ENCODE measurements at places on chromosomes 2 and 18.

DNA sequence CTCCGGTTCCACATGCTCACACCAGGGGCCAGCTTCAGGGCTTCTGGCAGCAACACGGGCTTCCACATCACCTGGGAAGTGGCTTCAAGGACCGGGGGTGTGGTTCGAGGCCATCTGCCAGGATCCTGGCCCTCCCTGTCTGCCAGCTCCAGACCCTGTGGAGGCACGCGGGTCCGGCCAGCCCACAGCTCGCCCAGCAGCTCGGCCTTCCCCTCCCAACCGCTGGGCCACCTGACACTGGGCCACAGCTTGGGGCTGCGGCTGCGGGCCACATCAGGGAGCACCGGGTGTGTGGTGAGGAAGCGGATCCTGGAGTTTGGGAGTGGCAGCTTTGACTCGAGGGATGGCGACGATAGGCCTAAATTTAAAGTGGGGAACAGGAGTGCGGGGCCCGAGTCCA is 7.0 kb downstream of the C2orf81 start:
- no peak for DNase-seq

DNA sequence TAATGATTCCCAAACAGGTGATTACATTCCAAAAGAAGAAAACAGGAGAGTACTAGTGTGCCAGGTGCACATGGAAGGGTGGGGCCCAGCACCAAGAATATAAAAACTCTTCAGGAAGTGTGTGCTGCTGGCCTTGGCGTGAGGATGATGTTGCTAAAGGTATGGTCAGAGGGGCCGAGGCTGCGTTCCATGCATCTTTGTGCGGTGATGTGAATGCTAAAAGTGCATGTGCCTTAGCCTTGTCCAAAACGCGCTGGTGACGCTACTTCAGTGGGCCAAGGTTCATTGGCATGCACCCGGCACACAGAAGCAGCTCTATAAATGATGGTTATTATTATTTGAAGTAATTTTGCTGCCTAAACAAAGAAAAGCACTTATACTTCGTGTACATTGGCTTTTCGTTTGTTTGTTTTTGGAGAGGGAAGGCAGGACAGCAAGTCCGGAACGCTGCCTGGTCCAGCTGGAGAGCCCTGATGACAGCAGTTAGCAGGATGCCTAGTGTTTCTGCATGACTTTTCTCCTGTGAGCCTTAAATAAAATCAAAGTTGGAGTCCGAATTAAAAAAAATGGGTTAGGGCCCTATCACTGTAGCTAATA is 2.9 kb downstream of the ALKAL2 start:
- DNase-seq: no peak

DNA sequence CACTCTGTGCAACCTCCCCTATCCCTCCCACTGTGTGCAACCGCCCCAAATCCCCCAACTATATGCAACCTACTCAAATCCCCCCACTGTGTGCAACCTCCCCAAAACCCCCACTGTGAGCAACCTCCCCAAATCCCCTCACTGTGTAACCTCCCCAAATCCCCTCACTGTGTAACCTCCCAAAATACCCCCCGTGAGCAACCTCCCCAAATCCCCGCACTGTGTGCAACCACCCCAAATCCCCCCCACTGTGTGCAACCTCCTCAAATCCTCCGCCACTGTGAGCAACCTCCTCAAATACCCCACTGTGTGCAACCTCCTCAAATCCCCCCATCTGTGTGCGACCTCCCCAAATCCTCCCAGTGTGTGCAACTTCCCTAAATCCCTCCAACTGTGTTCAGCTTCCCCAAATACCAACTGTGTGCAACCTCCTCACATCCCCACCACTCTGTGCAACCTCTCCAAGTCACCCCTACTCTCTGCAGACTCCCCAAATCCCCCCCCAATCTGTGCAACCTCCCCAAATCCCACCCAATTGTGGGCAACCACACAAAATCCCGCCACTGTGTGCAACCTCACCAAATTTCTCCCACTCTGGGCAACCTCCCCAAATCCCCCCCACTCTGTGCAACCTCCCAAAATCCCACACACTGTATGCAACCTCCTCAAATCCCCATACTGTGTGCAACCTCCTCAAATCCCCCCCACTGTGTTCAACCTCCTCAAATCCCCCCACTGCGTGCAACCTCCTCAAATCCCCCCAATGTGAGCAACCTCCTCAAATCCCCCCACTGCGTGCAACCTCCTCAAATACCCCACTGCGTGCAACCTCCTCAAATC is 114.1 kb downstream of the TPO start:
- DNase-seq: no peak

GRCh38 chr18:79380816-79381806 is 14.6 kb upstream of the NFATC1 start:
- DNase-seq: peak; percentile 84

DNA sequence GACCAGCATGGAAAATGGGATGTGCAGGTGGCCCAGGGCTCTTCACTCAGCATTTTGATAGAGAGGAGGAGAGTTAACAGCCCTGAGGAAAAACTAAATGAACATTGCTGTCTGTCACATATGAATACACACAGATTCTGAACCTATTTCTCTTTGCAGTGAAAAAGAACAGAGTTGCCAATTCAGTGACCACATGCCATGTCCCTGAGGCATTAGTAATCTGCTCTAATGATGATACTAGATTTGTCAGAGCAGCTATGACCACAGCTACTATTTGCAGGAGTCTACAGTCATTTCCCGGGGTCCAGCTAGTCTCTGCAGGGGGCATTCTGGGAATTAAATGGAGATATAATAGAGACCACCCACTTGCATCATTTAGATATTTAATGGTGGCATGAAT is 267.6 kb downstream of the TMX3 start:
- DNase-seq: no peak

DNA sequence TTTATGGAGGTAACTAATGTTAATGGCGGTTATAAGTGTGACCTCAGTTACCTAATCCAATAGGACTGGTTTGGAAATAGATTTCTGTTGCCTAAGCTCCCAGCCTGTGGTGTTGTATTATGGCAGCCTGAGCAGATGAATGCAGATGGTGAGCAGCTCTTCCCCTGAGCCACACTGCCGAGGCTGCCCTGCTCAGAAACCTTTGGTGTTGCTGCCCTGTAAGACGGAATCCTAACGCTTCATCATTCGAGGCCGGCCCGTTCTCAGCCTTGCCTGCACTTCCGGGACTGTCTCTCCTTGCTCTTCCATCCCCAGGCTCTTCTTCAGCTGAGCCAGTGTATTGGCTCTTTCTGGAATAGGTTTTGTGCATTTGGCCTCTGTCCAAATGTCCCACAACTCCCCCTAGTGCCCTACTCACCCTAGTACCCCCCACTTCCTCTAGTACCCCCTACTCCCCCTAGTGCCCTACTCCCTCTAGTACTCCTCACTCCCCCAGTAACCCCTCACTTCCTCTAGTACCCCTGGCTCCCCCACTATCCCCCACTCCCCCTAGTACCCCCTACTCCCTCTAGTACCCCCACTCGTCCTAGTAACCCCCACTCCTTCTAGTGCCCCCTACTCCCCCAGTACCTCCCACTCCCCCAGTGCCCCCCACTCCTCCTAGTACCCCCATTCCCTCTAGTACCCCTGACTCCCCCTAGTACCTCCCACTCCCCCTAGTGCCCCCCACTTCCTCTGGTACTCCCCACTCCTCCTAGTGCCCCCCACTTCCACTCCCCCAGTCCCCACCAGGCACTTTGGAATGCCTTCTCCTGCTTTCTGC is 106.0 kb upstream of the TAF1B start:
- peak; percentile 85 for DNase-seq

GRCh38 chr18:48545757-48546321 is 7.0 kb downstream of the CTIF start:
- peak; percentile 70 for DNase-seq

GRCh38 chr2:36339607-36340218 is 15.9 kb upstream of the CRIM1 start:
- DNase-seq: no peak

DNA sequence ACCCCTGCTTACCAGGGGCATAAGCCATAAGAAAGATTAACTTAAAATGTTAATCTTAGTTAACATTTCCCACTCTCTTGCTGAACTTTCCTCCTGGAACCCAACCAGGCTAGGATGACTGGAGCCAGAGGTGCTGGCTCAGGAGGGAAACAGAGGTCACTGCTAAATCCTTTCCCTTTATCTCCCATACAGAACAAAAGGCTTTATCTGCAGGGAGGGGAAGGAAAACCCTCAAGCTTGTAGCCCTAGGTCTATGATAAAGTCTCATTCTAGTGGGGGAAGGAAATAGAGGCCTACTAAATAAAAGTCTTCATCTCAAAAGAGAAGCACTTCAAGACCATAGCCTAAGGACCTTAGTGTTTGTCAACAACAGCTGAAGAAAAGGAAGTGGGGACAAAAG is 18.6 kb downstream of the HIBCH start:
- DNase-seq: no peak

- DNase-seq: no peak
Observed at GRCh38 chr18:43819397-43819796, 542.1 kb upstream of the SYT4 start.

GRCh38 chr18:48678237-48679115 is 139.6 kb downstream of the CTIF start:
- DNase-seq: no peak

DNA sequence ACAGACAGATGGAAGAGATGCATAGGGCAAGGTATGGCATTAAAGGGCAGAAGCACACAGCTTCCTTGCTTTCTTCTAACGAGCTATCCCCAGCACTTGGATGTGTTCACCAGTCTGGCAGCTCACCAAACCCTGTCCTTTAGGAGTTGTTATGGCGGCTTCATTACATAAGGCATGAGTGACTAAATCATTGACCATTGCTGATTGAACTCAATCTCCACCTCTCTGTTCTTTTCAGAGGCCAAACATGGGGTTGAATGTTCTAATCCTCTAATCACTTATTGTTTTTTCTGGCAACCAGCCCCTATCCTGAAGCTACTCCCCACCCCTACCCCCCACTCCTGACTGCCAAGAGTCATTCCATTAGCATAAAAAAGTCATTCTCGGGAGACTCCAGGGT is 301.8 kb downstream of the XIRP2 start:
- no peak for DNase-seq

GRCh38 chr18:8252371-8252770 is 356.9 kb upstream of the RAB12 start:
- no peak for DNase-seq

GRCh38 chr18:74818516-74819175 is 221.0 kb downstream of the ZNF407 start:
- DNase-seq: peak; percentile 31

- DNase-seq: no peak
Observed at GRCh38 chr2:168345601-168346000, 98.2 kb upstream of the STK39 start.

DNA sequence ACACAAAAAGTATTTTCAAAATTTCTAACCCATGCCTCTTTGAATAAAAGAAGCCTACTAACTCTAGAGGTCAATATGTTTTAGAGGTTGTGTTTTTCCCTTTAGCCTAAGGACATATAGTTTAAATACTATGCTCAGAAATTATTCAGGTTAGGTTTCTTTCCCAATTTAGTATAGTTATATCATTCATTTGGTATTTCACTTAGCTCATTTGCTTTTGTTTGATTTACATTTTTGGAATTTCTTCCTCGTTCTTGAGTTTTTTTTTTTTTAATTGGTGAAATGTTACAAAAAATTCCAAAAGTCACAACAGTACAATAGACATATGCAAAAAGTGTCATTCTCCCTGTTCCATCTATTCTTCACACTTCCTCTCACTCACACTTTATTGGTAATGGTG is 371.3 kb upstream of the TNP1 start:
- no peak for DNase-seq

GRCh38 chr2:196487417-196487816 is 152.1 kb upstream of the CCDC150 start:
- no peak for DNase-seq

All from hepatic stellate cell (primary cell).